Large intestine (tissue), 12 donors: ENCODE measurements at places on chromosomes 4 and X. TPM values are rescaled to one million over a fixed set of nuclear protein-coding genes. Genes with fewer than 3 reads are reported as not detected.

The ANKRD37 gene
- 9.1 TPM for polyA plus RNA-seq

The CRLF2 gene
- not detected for polyA plus RNA-seq

The BLOC1S4 gene
- 14.8 TPM for polyA plus RNA-seq

The SLC16A2 gene
- 7.2 TPM for polyA plus RNA-seq

The MAGEE2 gene
- 0.37 TPM for polyA plus RNA-seq

The MUC7 gene
- not detected for polyA plus RNA-seq

The TACR3 gene
- 0.54 TPM for polyA plus RNA-seq

The SPANXN5 gene
- polyA plus RNA-seq: not detected

The PAK3 gene
- polyA plus RNA-seq: 2.2 TPM

The STBD1 gene
- 15.0 TPM for polyA plus RNA-seq

The TIGD4 gene
- 3.0 TPM for polyA plus RNA-seq

The MTTP gene
- 459 TPM for polyA plus RNA-seq

The NXF2 gene
- not detected for polyA plus RNA-seq

The RRAGB gene
- polyA plus RNA-seq: 28.5 TPM

The TFE3 gene
- 33.5 TPM for polyA plus RNA-seq

The HTRA3 gene
- 15.5 TPM for polyA plus RNA-seq

The GAGE12F gene
- polyA plus RNA-seq: not detected

The CT45A10 gene
- polyA plus RNA-seq: not detected

The SPRY1 gene
- polyA plus RNA-seq: 97.7 TPM

The DCK gene
- 20.3 TPM for polyA plus RNA-seq

The DAPP1 gene
- 2.2 TPM for polyA plus RNA-seq

The PDK3 gene
- polyA plus RNA-seq: 13.3 TPM

The STOX2 gene
- 4.4 TPM for polyA plus RNA-seq

The PDCL2 gene
- polyA plus RNA-seq: not detected

The HSD17B13 gene
- 0.49 TPM for polyA plus RNA-seq

The CT47B1 gene
- not detected for polyA plus RNA-seq

The TLR6 gene
- polyA plus RNA-seq: 1.6 TPM

The ZNF711 gene
- 42.0 TPM for polyA plus RNA-seq

The DSPP gene
- polyA plus RNA-seq: 0.01 TPM

The KCND1 gene
- 2.5 TPM for polyA plus RNA-seq

The SH3BGRL gene
- 141 TPM for polyA plus RNA-seq

The TEC gene
- 4.6 TPM for polyA plus RNA-seq

The GPRIN3 gene
- 8.7 TPM for polyA plus RNA-seq

The FGF13 gene
- polyA plus RNA-seq: 32.9 TPM
